ENCODE measurements at places on chromosomes 7 and 10. TPM values are rescaled to one million over a fixed set of nuclear protein-coding genes. Genes with fewer than 3 reads are reported as not detected.

The MYH16 gene
- 0.33 TPM for total RNA-seq

The CYP2C18 gene
- not detected for total RNA-seq

The HTR7 gene
- total RNA-seq = under 0.01 TPM

The NFE2L3 gene
- total RNA-seq = 60.8 TPM

The PNLIPRP1 gene
- not detected for total RNA-seq

The HMX3 gene
- total RNA-seq = not detected

The CDHR3 gene
- 2.1 TPM for total RNA-seq

The CDK14 gene
- 13.6 TPM for total RNA-seq

The NODAL gene
- total RNA-seq = not detected

The ITGB8 gene
- 9.8 TPM for total RNA-seq

The TBC1D12 gene
- 10.5 TPM for total RNA-seq

The PIP4K2A gene
- total RNA-seq = 28.8 TPM

The LIPM gene
- not detected for total RNA-seq

The PALD1 gene
- total RNA-seq = 130 TPM

The FOXI2 gene
- not detected for total RNA-seq

The WNT16 gene
- total RNA-seq = not detected

The SLC37A3 gene
- 62.5 TPM for total RNA-seq

The BMPER gene
- 0.65 TPM for total RNA-seq

The CTTNBP2 gene
- not detected for total RNA-seq

The C10orf62 gene
- 0.10 TPM for total RNA-seq

The HOXA2 gene
- 1.1 TPM for total RNA-seq

The IL15RA gene
- total RNA-seq = 17.2 TPM

The CASTOR2 gene
- 17.4 TPM for total RNA-seq

The LLCFC1 gene
- not detected for total RNA-seq

The PKD2L1 gene
- not detected for total RNA-seq

The GHRHR gene
- not detected for total RNA-seq

The TBXAS1 gene
- total RNA-seq = 2.9 TPM

The IFIT2 gene
- 2.7 TPM for total RNA-seq

The ZPBP gene
- not detected for total RNA-seq

The NPFFR1 gene
- total RNA-seq = not detected

The C10orf71 gene
- not detected for total RNA-seq

The SSC4D gene
- 0.38 TPM for total RNA-seq

The HMX2 gene
- not detected for total RNA-seq

The COL1A2 gene
- total RNA-seq = 29.0 TPM

The HPSE2 gene
- total RNA-seq = not detected

The CALHM3 gene
- total RNA-seq = not detected

The HYAL4 gene
- total RNA-seq = 0.86 TPM

The SKIDA1 gene
- total RNA-seq = 0.67 TPM

The FGFBP3 gene
- total RNA-seq = 0.65 TPM

The CRTAC1 gene
- 3.4 TPM for total RNA-seq

The RBM20 gene
- total RNA-seq = under 0.01 TPM

The LRRC4 gene
- 2.3 TPM for total RNA-seq

The WASL gene
- 19.6 TPM for total RNA-seq

The ZWINT gene
- total RNA-seq = 40.1 TPM

The ANLN gene
- total RNA-seq = 111 TPM

The ACSL5 gene
- total RNA-seq = 26.7 TPM

The MTPN gene
- 171 TPM for total RNA-seq

The EGR2 gene
- 0.33 TPM for total RNA-seq

The STX1A gene
- 17.9 TPM for total RNA-seq

The CHAT gene
- total RNA-seq = not detected
